NCI-H226 (cell line): ENCODE measurements at places on chromosomes 5 and 9.

- DNase-seq, result peak; percentile 45
These were observed 244.7 kb downstream of the BNC2 start for GRCh38 chr9:16625811-16626210.

GRCh38 chr5:109829331-109829730 is 139.6 kb downstream of the MAN2A1 start:
- no peak for DNase-seq

- no peak for DNase-seq
These were observed 190.0 kb downstream of the OLFM1 start for GRCh38 chr9:135277219-135278201.

DNA sequence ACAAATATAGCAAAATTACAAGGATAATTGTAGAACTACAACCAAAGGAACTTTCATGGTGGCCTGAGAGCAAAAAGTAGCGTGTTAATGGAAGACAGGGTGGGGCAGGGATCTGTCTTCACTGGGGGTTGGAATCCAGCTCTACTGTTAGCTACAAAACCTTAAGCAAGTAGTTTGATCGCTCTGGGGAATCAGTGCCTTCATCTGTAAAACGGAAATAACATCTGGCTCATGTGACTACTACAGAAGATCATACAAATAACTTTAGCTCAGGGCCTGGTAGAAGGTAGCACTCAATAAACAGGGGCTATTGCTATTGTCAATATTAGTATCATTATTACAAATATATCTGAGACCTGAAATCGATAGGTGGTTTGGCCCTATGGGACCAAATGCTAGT is 40.4 kb downstream of the ZNF608 start:
- DNase-seq, result no peak

DNA sequence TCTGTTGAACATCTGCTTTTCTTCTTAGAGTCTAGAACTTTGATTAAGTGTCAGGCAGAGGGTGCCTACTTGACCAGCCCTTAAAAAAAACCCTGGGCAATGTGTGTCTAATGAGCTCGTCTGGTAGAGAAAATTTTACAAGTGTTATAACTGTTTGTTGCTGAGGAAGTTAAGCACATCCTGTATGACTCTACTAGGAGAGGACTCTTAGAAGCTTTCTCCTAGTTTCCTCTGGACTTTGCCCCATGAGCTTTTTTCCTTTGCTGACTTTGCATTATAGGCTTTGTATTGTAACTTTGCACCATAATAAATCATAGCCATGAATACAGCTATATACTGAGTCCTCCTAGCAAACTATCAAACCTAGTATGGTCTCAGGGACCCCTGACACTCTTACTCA is 39.4 kb downstream of the GNG10 start:
- DNase-seq, result no peak

- peak; percentile 69 for DNase-seq
These were observed 17.7 kb upstream of the TLX3 start for GRCh38 chr5:171291371-171291770.

DNA sequence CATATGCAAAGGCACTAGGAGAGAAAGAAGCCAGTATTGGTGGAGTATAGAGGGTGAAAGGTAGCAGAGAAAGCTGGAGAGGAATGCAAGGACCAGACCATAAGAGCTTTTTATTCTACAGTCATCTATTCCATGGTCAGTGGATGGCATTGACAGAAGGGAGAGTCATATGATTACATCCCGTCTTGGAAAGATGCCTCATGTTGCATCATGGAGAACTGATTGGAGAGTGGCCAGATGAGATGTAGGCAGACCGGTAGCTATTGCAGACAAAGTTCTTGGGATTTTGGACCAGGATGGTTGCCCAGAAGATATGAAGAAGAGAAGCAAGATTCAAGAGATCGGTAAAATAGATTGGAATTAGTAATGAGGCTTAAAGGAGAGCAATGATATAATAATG is 260.7 kb downstream of the CHSY3 start:
- peak; percentile 49 for DNase-seq

GRCh38 chr5:174046558-174046957 is 1.1 kb downstream of the NSG2 start:
- DNase-seq, result no peak

GRCh38 chr5:54646356-54647101 is 129.0 kb downstream of the SNX18 start:
- peak; percentile 67 for DNase-seq
